Putamen (tissue), 1 donor: ENCODE measurements at places on chromosomes 5 and 9.

DNA sequence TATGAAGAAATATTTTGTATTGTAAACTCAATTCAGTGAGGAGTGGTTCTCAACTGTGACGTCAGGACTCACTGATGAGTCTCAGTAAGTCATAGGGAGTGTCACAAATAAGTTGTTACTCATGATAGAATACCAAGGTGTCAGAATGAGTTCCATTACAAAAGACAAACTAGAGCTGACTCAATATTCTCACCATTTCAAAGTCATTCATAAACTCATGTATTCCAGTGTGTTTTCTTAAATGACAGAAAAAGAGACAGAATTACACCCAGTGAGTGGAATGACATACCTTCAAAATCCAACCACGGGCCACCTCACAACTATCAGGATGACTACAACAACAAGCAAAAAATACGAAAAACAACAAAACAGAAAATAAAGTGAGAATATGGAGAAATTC, 321.5 kb downstream of the ENC1 start:
- DNase-seq: no peak

- no peak for DNase-seq
Observed at GRCh38 chr9:74391816-74392215, 105.3 kb upstream of the RORB start.

DNA sequence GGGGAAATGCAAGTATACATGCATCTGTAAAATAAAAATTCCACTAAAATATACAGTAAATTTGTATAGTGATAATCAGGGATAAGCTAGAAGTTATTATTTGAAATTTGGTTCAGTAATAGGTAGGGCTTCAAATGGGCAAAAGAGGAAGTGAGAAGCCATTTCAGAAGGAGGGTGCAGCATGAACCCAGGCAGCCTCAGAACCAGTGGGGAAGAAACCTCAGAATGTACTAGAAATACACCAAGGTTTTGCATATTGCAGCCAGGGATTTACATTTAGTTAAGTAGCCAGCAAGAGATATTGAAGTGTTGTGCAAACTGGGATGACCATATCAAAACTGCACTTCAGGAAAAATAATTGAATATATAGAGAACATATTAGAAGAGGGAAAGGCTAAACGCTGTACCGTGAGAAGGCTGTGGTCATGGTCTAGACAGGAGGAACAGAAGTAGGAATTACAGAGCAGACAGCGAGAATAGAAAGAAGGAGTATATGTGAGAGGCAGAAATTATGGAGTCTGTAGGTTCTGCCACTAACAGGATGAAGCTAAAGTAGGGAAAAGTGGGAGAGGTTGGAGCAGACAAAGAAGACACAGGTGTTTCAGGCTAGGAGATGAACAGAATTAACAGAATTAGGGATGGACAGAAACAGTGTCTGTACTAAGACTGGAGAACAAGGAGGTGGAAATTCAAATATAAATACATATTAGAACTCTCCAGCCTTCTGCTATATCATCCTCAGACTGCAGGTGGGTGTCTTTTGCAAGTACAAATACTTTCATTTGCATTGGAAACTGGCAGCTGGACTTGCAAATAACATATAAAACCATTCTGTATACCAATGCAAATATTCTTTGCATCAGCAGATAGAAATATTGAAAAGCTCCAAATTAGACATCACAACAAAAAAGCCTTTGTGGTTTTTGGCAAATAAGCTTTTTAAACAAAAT, 335.6 kb downstream of the ZNF608 start:
- DNase-seq: no peak

GRCh38 chr5:1360861-1361260, 16.0 kb upstream of the CLPTM1L start:
- no peak for DNase-seq

GRCh38 chr9:95783426-95783975, 92.0 kb upstream of the ERCC6L2 start:
- DNase-seq: no peak

GRCh38 chr5:171612749-171613148, 172.9 kb upstream of the SMIM23 start:
- no peak for DNase-seq

DNA sequence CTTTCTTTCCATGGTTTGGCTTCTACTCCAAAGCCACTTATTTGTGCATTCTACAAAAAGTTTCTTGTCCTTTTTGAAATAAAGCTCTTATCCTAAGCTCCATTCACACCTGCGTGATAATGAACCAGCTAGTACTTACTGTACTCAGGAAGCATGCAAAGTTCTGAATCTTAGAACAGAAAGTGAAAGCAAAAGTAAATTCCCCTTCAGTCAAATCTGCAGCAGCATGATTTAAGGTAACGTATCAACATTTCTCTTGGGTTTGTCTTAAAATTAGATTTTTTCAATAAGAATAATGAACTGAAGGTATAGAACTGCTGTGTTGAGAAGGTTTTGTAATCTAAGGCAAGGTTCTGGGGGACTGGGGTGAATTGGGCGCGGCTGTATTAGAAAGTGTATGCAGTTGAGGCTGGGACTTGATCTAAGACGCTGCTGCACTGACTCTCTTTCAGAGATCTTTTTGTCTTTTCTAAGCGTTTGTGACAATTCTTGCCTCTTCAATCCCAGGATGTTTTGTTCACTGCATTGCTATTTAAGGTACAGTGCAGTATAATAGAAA, at the start of gene ERAP2:
ERAP2 (plus strand) TSS at position 209 of the 559 bp plus-strand sequence. CDS start 3,186 bp downstream, outside the sequence.
- DNase-seq: peak; percentile 41

DNA sequence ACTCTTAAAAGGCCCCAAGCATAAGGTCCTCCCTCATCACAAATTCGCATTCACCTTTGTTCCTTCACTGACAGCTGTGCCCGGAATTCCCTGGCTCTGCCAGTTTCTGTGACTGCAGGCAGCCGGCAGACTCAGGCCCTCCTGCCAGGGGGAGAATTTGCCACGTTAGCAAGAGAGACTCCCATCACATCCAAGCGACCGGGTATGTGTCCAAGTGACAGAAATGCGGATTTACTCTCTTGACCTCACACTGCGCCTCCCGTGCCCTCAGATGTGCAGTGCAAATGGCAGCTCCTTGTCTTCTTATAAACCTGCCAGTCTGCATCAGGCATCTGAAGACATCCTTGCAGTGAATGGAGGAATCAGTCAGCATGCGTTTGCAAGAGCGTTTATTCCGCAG, 187.1 kb upstream of the WWC1 start:
- DNase-seq: no peak

- peak; percentile 11 for DNase-seq
Observed at GRCh38 chr9:119689879-119690278, 320.6 kb upstream of the BRINP1 start.

- peak; percentile 92 for DNase-seq
Observed at GRCh38 chr5:141821430-141821925, 56.7 kb downstream of the PCDH1 start.

GRCh38 chr9:130426883-130427282, 17.9 kb upstream of the ASS1 start:
- no peak for DNase-seq

DNA sequence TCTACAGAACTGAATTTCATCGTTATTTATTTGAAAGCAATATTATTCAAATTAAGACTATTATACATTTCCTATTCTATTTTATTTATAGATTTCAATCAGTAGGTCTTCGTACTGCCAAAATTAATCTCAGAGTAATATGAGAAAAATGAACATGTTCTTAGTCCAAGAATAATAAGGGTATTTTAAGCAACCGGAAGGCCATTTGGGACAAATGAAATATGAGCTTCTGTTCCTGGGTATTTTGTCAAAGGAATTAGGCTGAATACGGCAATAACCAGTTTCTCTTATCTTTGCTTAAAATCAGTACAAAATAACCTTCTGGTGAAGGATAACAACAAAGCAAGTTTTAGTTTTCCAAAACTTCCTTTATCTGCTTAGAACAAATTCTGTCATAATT, 410.3 kb upstream of the PRR16 start:
- DNase-seq: no peak

DNA sequence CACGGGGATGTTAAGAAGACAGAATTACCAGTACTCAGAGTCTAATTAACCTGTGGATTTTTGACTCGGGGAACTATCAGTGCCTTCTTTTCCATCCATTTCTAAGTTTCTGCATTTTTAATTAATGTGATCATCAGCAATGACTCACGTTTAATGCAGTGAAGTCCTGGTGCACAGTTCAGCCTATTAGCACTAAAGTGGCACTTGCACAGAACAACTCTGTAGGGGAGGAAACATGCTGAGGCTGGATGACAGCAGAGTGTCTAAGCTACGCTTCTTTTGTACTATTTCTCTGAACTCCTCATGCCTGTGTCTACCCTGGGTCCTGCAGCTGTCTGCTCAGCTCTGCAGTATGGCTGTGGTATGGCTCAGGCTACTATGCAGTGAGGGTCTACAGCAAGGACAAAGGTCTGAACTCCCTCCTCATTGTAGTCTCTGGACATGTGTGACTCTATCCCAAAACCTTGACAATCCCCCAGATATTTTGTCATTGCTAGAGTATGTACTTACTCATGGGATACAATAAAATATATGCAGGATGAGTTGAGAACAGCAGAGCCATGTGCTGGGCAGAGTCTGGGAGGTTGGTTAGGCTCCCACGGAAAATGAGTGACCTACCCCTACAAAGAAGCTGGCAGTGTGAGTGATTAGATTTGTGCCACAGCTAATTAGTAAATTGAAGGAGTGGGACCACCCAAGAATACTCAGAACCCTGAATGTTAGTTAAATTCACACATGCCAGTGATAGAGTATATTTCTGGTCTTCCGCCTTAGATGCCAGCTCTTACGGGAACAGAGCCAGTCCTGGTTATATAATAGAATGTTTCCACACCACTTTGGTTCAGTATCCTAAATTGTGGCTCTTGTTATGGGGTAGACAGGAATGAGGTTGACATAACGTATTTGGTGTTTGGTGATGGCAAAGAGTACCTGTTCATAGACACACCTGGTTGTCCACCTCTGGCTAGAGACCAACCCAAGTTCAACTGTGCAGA, 148.0 kb downstream of the GHR start:
- no peak for DNase-seq

- no peak for DNase-seq
Observed at GRCh38 chr9:129405089-129405826, 215.6 kb downstream of the C9orf50 start.

- DNase-seq: no peak
Observed at GRCh38 chr5:180553530-180553929, 37.8 kb downstream of the SCGB3A1 start.

DNA sequence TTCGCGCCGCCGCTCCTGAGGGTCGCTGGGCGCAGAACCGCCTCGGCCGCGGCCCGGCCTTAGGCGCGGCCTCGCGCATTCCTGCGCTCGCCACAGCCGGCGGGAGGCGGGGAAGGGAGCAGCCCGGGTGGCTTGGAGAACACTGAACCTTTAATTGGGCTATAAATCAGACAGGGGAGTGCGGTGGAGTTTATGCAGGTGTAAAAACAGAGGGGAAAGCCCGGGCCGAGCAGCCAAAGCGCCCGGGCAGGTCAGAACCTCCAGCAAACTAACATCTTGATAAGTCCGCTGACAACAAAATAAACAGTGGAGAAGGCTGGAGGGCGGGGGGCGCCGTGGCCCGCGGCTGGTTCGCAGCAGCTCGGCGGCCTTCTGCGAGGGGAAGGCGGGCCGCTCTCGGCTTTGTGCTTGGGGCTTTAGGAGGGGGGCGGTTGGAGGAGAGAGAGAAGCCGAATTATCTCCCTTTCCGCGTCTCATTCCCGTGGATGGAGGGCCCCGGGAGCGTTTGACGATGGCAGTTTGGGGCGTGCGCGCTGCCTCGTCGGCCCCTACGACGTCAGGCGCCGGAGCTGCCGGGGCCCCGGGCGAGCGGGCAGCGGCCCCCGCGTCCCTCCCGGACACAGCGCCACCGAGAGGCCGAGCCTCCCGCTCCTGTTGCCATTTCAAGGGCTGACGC, 11.3 kb downstream of the FOXD1 start:
- no peak for DNase-seq

GRCh38 chr5:133242221-133242835, 190.5 kb downstream of the HSPA4 start:
- DNase-seq: no peak

- no peak for DNase-seq
Observed at GRCh38 chr9:99445920-99446319, 223.8 kb downstream of the SEC61B start.

GRCh38 chr5:87114631-87115030, 153.1 kb upstream of the RASA1 start:
- DNase-seq: no peak

DNA sequence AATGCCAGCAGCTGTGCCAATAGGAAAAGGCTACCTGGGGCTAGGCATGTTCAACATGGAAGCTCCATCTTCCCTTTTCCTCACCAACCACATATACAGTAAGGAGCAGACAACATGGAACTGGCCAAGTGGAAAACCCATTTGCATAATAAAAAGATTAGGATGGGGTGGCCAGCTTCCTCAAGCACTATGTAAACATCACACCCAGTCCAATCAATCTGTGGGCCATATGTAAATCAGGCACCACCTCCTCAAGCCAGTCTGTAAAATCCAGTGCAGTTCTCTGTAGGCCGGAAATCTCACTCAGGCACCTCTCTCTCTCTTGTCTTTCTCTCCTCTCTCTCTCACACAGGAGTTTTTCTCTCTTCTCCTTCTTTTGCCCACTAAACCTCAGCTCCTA, 360.2 kb upstream of the GRIA1 start:
- no peak for DNase-seq

- DNase-seq: no peak
Observed at GRCh38 chr5:175853573-175854230, 17.7 kb upstream of the CPLX2 start.

GRCh38 chr5:59180515-59180914, 597.6 kb downstream of the RAB3C start:
- DNase-seq: no peak

DNA sequence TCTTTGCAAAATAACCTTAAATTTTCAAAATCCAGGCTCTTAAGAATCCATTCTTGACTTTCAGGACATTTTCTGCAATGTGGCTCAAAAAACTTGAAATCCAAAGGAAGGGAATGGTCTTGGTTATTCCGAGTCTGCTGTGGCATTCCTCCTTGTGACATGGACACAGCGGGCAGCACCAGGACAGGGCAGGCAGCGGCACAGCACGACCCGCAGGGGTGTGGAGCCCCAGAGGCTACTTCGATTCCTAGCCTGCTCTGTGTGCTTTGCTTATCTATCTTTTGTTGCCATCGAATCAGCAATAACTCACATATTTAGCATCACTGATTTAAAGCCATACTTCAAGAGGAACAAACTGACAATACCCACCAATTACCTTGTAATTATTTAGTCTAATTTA, 420.2 kb upstream of the IRX1 start:
- DNase-seq: no peak

DNA sequence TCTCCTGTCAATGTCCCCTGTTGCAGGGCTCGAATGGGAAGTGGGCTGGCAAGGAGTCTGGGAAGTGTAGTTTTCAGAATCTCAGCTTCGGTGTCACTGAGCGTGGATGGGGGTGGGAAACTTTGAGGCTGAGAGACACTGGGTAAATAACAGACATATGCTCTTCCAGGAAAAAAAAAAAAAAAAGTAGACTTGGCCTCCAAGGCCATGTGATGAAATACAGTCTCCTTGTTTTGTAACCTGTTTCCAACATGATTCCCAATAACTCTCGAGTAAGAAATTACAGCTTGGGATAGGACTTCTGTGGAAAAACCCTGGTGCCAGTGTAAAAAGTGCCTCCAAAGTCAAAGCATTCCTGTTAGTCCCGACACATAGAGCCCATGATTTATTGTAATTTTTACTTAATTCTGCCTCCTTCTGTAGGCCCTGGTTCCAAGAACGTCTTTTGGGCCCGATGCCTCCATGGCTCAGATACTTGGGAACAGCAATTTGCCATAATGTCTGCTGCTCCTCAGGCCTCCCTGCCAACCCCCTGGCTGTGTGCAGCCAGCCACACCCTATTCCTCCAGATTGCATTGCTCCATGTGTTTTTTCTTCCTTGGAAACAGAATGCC, 119.5 kb upstream of the TNC start:
- no peak for DNase-seq

- DNase-seq: no peak
Observed at GRCh38 chr5:24363789-24364481, 280.8 kb downstream of the CDH10 start.

GRCh38 chr5:32991421-32991815, 280.3 kb downstream of the NPR3 start:
- no peak for DNase-seq
